ENCODE measurements at places on chromosomes 1 and 21. TPM values are rescaled to one million over a fixed set of nuclear protein-coding genes. Genes with fewer than 3 reads are reported as not detected.

MYOC gene
- total RNA-seq = 5.4 TPM

ADGRL2 gene
- 11.5 TPM for total RNA-seq

CFAP74 gene
- not detected for total RNA-seq

OR2AK2 gene
- total RNA-seq = not detected

TMOD4 gene
- total RNA-seq = not detected

- no peak for DNase-seq
Observed at GRCh38 chr1:53825306-53825705, 12.8 kb downstream of the NDC1 start.

- DNase-seq = no peak
Observed at GRCh38 chr1:101233495-101233894, 3.3 kb upstream of the S1PR1 start.

DNA sequence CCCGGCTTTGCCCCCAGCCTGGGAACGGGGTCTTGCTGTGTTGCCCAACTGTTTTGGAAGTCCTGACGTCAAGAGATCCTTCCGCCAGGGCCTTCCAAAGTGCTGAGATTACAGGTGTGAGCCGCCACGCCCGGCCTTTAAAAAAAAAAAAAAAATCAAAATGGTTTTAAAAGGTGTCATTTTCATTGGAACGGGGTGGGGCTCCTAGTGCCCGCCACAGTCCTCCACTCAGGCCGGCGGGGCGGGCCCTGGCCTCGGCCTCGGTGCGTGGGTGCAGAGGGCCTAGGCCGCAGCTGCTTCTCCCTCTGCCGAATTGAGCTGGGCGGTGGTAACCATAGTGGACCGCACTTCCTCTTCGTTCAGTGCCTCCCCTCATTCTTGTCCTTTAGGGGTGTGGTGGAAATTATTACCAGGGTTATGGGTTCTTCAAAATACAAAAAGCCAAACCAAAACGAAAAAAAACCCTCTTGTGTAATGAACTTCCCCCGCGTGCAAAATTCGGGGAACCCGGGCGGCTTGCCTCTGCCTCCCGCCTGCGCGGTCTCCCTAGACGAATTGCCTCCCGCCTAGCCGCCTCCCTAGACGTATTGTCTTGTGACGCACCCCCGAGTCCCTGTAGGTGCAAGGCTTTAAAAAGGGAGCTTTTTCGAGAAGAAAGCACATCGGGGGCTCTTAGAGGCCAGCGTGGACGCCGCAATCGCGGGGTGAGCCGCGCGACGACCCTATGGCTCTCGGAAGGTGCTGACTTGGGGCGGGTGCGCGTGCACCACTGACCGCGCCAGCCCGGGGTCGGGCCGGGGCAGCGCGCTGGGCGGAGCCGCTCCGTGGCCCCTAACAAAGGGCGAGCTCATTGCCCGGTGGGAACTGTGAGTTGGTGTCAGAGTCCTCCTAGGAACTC is 10.5 kb upstream of the SPEN start:
- peak; percentile 10 for DNase-seq

All from body of pancreas (tissue), 4 donors.